GM23248 (cell line): ENCODE measurements at places on chromosomes 5 and 9. TPM values are rescaled to one million over a fixed set of nuclear protein-coding genes. Genes with fewer than 3 reads are reported as not detected.

KCNN2 gene
- total RNA-seq, result not detected in 2 replicates

INVS gene
- 13.8 and 17.0 TPM in 2 replicates for total RNA-seq

PCDHA1 gene
- total RNA-seq, result not detected in 2 replicates

SLC6A7 gene
- not detected in 2 replicates for total RNA-seq

PCDHGA6 gene
- total RNA-seq, result 5.4 and 5.8 TPM in 2 replicates

GCNT4 gene
- 1.4 and 2.8 TPM in 2 replicates for total RNA-seq

BRINP1 gene
- total RNA-seq, result 8.0 and 9.0 TPM in 2 replicates

F2RL2 gene
- under 0.01 TPM in 1 of 2 replicates, not detected in the other for total RNA-seq

TJP2 gene
- total RNA-seq, result 8.6 and 22.0 TPM in 2 replicates

DNA sequence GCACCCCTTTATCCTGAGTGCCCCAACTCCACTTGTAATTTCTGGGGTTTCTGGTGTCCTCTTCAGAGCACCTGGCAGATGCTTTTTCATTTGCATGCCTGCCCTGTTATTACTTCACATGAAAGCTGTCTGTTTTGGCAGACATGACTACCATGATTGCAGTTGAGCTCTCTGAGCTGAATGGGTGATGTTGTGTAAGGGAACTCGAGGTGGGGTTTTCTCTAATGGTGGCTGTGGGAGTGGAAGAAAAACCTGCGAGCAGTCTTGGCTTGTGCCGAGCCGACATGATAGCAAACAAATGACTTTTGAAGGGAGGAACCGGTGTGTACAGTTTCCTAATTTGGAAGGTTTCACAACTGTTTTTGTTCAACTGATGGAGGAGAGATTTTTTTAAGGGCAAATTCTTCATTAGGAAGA is 196.2 kb downstream of the AOPEP start:
- no peaks in the 10 kb centered on the region for H3K27me3 ChIP-seq
- peaks cover 4% of the 10 kb centered on the region; the same call in 1 of the 2 replicates for H3K36me3 ChIP-seq
- H3K4me1 ChIP-seq, result peaks cover 53% of the 10 kb centered on the region
- H3K27ac ChIP-seq, result peak overlapping the region; percentile 93

DNA sequence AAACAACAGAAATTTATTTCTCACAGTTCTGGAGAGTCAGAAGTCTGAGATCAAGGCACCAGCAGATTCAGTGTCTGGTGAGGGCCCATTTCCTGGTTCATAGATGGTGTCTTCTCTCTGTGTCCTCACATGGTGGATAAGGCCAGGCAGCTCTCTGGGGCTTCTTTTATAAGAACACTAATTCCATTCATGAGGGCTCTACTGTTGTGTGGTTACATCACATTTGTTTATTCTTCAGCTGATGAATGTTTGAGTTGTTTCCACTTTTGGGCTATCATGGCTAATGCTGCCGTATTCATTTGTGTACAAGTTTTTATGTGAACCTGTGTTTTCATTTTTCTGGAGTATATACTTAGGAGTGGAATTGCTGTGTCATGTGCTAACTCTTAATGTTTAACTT is 35.2 kb downstream of the DDX4 start:
- H3K4me3 ChIP-seq, result no peak overlapping the region
- no peaks in the 10 kb centered on the region for H3K4me1 ChIP-seq
- H3K27me3 ChIP-seq, result no peaks in the 10 kb centered on the region
- no peak overlapping the region for H3K27ac ChIP-seq
- no peaks in the 10 kb centered on the region for H3K36me3 ChIP-seq

GRCh38 chr5:35470866-35471265 is 146.8 kb upstream of the SPEF2 start:
- H3K4me3 ChIP-seq, result no peak overlapping the region
- H3K4me1 ChIP-seq, result no peaks in the 10 kb centered on the region
- H3K36me3 ChIP-seq, result no peaks in the 10 kb centered on the region
- 0 out of 2 replicates have a peak, but pooled peaks cover 4% of the 10 kb centered on the region for H3K27me3 ChIP-seq
- no peak overlapping the region for H3K27ac ChIP-seq

GRCh38 chr5:61334868-61335615 is 3.0 kb downstream of the ZSWIM6 start:
- H3K4me1 ChIP-seq, result peaks cover 17% of the 10 kb centered on the region
- H3K27ac ChIP-seq, result no peak overlapping the region
- H3K4me3 ChIP-seq, result peak overlapping the region; percentile 94
- no peaks in the 10 kb centered on the region for H3K36me3 ChIP-seq
- no peaks in the 10 kb centered on the region for H3K27me3 ChIP-seq
- DNase-seq, result peak; percentile 17

DNA sequence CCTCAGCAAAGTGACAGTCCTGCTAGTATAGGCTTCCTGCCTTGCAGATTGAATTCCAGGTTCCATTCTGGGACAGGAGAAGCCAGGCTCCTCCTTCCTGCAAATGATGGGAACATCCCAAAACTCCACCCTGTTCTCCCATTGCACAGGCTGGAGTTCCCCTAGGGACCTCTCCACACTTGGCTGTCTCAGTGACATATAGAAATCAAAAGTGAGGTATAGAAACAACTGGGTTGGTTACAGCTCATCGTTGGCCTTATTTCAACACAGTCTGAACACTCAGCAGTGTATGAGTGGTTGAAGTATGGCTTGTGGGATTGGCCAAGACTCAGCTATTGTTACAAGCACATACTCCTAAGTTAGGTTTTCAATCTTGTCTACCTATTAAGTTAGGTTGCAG is 157.8 kb upstream of the FTMT start:
- H3K27ac ChIP-seq, result no peak overlapping the region
- H3K4me3 ChIP-seq, result no peak overlapping the region
- no peaks in the 10 kb centered on the region for H3K27me3 ChIP-seq
- no peaks in the 10 kb centered on the region for H3K36me3 ChIP-seq
- no peaks in the 10 kb centered on the region for H3K4me1 ChIP-seq
- peak; percentile 3 for DNase-seq

DNA sequence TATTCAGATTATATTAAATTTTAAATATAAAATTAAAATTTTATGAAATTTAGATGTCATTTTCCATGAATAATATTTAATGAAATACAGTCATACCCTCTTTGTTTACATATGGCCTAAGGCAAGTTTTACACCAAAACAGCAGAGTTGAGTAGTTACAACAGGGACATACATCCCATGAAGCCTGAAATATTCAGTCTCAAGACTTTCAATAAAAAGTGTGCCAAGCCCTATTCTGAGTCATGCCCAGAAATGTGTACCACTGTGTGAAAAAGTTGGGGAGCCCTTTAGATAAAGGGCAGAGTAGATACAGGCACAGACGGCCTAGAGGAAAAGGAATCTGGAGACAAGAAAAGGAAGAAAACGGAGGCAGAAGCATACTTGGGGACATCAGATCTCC is 261.3 kb downstream of the SGCD start:
- no peaks in the 10 kb centered on the region for H3K36me3 ChIP-seq
- no peaks in the 10 kb centered on the region for H3K27me3 ChIP-seq
- H3K27ac ChIP-seq, result no peak overlapping the region
- no peak overlapping the region for H3K4me3 ChIP-seq

DNA sequence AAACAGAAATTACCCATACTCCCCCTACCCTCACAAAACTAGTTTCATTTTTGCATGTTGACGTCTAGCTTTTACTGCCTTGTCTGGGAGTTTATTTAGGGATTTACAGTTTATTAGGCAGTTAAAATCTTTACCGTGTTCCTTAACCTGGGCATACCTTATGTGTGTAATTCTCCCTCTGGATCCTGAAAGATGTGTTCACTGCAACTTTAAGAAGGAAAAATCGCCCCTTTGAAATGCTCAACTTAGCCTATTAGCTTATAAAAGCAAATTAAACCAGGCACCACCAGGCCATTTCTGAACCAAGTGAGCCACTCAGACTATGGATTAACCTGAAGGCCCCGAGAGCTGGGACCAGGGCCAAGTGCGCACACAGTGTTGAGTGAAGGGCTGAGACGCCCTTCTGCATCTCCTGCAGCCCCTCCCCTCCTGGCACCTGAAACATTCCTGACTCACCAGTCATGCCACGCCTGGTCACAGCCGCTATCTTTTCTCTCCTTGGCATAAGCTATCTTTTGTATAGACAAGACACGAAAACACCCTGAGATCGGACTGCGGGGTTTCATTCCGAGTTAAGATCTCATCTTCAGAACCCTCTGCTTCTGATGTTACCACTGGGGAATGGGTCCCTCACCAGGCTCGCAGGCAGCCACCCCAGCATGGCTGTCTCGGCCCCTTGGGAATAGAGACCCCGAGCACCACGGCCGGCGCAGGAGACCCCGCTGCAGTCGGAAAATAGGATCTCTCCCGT is 111.9 kb downstream of the ROR2 start:
- no peak overlapping the region for H3K27ac ChIP-seq
- peak; percentile 46 for DNase-seq
- no peaks in the 10 kb centered on the region for H3K36me3 ChIP-seq
- H3K27me3 ChIP-seq, result no peaks in the 10 kb centered on the region
- peak overlapping the region; percentile 53 for H3K4me3 ChIP-seq

DNA sequence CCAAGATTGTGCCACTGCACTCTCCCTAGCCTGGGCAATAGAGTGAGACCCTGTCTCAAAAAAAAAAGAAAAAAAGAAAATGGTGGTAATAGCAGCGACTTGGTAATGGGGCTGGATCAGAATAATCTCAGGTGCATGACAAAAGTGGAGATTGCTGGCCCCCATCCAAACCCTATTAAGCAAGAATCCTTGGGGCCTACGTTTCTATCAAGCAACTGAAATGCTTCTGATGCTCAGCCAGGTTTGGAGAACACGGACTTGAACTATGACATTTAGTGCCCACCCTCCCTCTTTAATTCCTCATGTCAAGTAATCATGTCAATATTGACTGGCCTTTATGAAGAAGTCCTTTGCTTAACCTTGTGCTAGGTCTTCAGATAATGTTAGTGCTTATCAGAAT is 6.6 kb downstream of the C5orf52 start:
- no peak overlapping the region for H3K4me3 ChIP-seq
- no peaks in the 10 kb centered on the region for H3K27me3 ChIP-seq
- H3K36me3 ChIP-seq, result no peaks in the 10 kb centered on the region
- DNase-seq, result no peak
- H3K27ac ChIP-seq, result no peak overlapping the region
